CD4-positive, alpha-beta memory T cell (primary cell): ENCODE measurements at places on chromosomes 3 and 15. TPM values are rescaled to one million over a fixed set of nuclear protein-coding genes. Genes with fewer than 3 reads are reported as not detected.

The ZNF717 gene
- 14.0 TPM for total RNA-seq

The IMPG2 gene
- total RNA-seq = 0.72 TPM

The CHRM5 gene
- not detected for total RNA-seq

The GAP43 gene
- not detected for total RNA-seq

The SUCNR1 gene
- total RNA-seq = 0.15 TPM

The GOLGA6A gene
- 0.17 TPM for total RNA-seq

The TMCO5A gene
- total RNA-seq = not detected
